Pulmonary artery endothelial cell (primary cell): ENCODE measurements at places on chromosomes 12 and 14. TPM values are rescaled to one million over a fixed set of nuclear protein-coding genes. Genes with fewer than 3 reads are reported as not detected.

Gene TPH2
- 0.14 TPM in 1 of 2 replicates, not detected in the other for total RNA-seq

Gene INSM2
- total RNA-seq, result not detected in 2 replicates

Gene PDZRN4
- not detected in 2 replicates for total RNA-seq

Gene SIX4
- total RNA-seq, result 3.2 and 5.0 TPM in 2 replicates

Gene ZC2HC1C
- 0.99 and 1.3 TPM in 2 replicates for total RNA-seq

Gene CCDC197
- total RNA-seq, result not detected in 2 replicates

Gene CD163L1
- 1.3 and 2.0 TPM in 2 replicates for total RNA-seq

Gene ADAM21
- 0.28 and 0.40 TPM in 2 replicates for total RNA-seq

Gene CLEC1B
- total RNA-seq, result 0.18 TPM in 1 of 2 replicates, not detected in the other

Gene ART4
- 18.7 and 74.4 TPM in 2 replicates for total RNA-seq

Gene SLCO1B3
- total RNA-seq, result not detected in 2 replicates

Gene POTEM
- not detected in 2 replicates for total RNA-seq

Gene GPHN
- 12.1 and 16.4 TPM in 2 replicates for total RNA-seq

Gene EPS8
- 35.0 and 45.1 TPM in 2 replicates for total RNA-seq

Gene CTSG
- not detected in 2 replicates for total RNA-seq

Gene CLEC2D
- 0.42 and 0.79 TPM in 2 replicates for total RNA-seq

Gene GLIPR1L1
- total RNA-seq, result not detected in 2 replicates
